ENCODE measurements at places on chromosomes 4 and X. TPM values are rescaled to one million over a fixed set of nuclear protein-coding genes. Genes with fewer than 3 reads are reported as not detected.

DNA sequence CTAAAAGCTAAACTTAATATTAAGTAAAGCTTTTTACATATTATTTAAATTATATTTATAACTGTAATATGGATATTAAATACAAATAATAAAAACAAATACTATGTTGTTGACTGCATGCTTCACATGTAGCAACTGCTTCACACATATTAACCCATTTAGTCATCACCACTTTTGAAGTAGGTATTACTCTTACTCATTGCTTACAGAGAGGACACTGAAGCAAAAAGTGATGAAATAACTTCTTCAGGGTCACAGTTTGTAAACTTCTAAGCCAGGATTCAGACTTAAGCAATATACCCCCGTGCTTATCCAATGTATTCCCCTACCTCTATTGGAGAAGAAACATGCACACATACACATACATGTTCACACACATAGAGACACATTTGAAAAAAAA, 166.6 kb downstream of the DKK2 start:
- no peak for DNase-seq

- DNase-seq, result no peak
These were observed 14.4 kb downstream of the ATRX start for GRCh38 chrX:77771601-77772000.

- DNase-seq, result no peak
These were observed 1115.4 kb downstream of the STPG2 start for GRCh38 chr4:97027728-97028410.

The USP27X gene
- 2.0 TPM for total RNA-seq

The SMIM10L2A gene
- 0.27 TPM for total RNA-seq

Data from natural killer cell (primary cell).